ENCODE measurements at places on chromosomes 13 and 19. TPM values are rescaled to one million over a fixed set of nuclear protein-coding genes. Genes with fewer than 3 reads are reported as not detected.

Gene CLDND2
- total RNA-seq: not detected

Gene CD209
- 1.7 TPM for total RNA-seq

Gene C1QTNF9
- not detected for total RNA-seq

Gene TEX29
- total RNA-seq: 5.1 TPM

Gene ZNF491
- 4.9 TPM for total RNA-seq

Gene LRFN3
- 23.1 TPM for total RNA-seq

Gene KLK14
- 1.2 TPM for total RNA-seq

Gene SYCN
- total RNA-seq: not detected

DNA sequence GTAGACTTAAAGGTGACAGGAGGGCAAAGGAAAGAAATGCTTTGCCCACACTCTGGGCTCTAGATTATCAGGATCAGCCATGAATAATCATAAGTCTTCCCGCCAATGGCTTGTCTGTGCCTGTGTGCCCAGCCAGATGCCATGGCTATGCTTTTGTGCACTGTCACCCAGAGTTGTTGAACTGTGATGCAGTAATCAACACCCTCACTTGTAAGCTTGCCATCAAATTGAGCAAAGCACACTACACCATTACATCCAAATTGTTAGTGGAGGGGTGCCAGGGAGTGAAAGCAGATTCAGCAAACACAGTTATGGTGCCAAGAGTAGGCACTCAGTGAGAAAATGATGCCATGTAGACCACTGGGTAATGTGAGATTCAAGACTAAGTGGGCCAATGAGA lies 845.3 kb upstream of the MIR17HG start:
- no peak for DNase-seq

DNA sequence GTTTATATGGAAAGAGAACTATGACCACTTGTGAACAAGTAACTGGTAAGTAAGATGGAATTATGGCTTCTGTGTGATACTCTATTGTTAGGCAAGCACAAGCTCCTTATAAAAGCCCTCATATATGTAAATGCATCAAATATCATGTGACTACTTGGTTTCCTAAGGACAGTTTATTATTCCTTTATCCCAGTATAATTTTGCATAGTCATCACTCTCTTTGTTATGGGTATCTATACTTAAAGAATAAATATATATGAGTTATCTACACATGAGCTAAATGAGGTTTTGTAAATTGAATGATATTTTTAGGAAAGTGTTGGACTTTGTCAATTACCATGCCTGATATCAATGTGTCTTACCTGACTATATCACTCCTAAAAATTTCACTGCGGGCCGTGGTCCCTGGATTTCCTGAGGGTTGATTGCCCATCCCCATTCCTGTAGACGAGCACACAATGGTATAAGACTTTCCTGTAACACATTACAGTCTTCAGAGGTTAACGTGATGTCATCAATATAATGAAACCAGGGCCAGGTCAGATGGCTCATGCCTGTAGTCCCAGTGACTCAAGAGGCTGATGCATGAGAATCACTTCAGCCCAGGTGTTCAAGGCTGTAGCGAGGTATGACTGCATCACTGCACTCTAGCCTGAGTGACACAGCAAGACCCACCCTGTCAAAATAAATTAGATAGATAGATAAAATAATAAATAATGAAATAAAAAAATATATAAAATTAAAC lies 20.7 kb downstream of the ZNF844 start:
- no peak for DNase-seq

DNA sequence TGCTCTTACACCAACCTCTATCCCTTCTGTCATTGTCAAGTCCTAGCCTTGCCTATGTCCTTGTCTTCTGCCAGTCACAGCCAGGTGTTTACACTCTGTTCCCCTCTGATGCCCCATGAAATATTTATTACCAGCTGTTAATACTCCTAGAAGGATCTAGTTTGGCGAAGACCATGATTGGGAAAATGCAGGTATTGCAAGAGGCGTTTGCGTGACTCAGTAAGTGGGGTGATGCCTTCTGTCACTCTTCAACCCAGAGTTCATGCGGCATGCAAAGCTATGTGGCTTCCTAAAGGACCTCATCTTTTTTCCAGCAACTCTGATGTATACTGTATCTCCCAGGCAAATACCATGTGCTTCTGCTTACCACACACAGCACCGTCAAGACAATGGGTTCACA lies 81.8 kb upstream of the GJB6 start:
- DNase-seq: no peak

- no peak for DNase-seq
These were observed 2.3 kb downstream of the SLC46A3 start for GRCh38 chr13:28716511-28716910.

DNA sequence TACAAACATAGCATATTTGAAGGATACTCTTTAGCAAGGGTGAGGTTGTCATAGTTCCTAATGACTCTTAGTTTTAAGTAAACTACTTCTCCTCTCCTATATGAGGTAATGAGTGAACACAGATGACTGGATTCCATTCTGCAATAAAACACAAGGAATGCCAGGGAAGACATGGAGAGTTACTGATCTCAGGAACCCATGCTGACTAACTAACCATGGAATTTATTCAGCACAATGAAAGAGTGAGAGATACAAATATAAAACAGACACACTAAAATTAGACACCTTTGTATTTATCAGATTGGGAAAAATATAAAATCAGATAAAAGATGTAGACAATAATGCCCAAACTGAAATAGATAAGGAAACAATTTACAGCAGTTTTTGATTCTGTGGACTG lies 1525.9 kb upstream of the SLC10A2 start:
- DNase-seq: no peak

Measured in dorsolateral prefrontal cortex (tissue), 122 donors.